ENCODE measurements at places on chromosomes 12 and 14.

GRCh38 chr12:110223777-110224378 is 57.2 kb upstream of the ATP2A2 start:
- DNase-seq: no peak

DNA sequence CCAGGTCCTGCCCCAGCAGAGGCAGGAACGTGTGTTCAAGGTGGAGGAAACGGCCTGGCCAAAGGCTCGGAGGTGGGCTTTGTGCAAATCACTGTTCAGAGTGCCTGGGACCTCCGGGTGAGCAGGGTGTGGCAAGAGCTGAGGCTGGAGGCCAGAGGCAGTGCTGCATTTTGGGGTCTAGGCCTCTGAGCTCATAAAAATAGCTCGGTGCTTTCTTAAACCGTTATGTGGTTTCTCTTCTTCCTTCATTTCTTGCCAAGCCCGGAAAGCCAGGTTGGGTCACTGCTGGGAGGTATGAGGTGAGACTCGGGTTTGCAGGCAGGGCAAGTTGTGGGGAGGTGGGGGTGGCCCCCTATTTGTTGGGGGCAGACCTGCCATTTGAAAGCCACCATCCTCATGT is 178.8 kb upstream of the MYL2 start:
- no peak for DNase-seq

- DNase-seq: no peak
Measured at GRCh38 chr14:93847473-93847872, 59.2 kb upstream of the PRIMA1 start.

DNA sequence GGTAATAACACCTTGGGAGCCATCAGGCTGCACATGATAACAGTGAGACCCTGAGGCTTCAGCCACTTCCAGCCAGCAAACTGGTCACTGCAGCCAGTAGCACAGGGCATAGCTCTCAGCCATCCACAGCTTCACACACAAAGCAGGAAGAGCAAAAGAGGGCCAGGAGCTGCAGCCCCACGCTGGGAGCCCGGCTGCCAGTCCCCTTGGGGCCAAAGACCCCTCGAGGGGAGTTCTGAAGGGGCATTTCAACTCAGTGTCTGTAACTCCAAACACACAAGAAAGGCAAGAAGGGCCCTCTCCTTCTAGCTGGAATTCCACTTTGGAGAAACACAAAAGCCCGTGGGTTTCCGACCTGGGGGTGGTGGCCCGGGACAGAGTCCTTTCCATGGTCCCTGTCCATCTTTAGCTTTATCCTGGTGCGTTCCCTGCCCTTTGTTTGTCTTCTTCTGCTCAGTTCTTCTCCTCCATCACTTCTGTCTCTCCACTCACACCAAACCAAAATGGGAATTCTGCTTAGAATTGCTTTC is 151.8 kb upstream of the FKBP4 start:
- no peak for DNase-seq

GRCh38 chr14:102046337-102047278 is 40.2 kb downstream of the HSP90AA1 start:
- DNase-seq: peak; percentile 75

GRCh38 chr12:49675137-49675536 is 32.1 kb downstream of the FMNL3 start:
- DNase-seq: no peak

DNA sequence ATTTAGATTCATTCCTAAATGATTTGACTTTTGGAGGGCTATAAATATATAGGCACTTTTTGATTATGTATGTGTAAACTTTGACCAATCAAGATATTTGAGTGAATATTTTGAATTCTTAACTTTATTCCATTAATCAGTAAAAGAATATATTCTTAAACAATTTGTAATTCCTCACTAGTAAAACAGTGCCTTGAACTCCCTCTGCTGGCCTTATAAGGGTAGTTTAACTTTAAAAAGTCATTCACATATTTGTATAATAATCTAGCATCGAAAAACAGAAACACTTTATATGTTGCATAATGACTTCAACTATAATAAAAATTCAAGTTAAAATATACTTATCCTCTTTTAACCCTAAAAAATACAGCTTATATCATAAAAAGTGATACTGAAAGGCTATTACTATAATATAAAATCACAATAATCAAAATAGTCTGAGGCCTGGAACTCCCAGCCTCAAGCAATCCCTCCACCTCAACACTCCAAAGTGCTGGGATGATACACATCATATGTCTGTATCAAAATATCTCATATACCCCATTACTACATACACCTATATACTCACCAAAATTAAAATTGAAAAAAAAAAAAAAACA is 31.2 kb downstream of the CCDC59 start:
- no peak for DNase-seq

GRCh38 chr12:18926188-18926587 is 188.3 kb downstream of the CAPZA3 start:
- no peak for DNase-seq

GRCh38 chr12:1842905-1843640 is 22.7 kb downstream of the LRTM2 start:
- no peak for DNase-seq

DNA sequence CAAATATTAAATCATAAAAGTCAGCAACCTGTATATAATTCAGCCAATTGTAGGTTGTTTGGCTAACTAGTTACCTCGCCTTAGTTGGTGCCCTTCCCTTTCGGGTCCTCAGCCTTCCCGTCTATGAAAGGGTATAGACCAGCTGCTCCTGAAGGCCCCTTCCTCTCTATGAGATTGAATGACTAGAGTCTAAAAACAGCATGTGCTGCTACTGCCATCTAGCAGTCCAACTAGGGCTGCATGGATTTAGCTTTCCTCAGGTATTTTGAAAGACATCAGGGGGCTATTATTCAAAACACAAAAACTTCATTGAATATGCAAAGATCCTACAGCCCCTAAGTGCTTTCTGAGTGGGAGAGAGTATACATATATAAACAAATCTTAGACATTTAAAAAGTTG is 37.0 kb upstream of the TMEM263 start:
- DNase-seq: no peak

DNA sequence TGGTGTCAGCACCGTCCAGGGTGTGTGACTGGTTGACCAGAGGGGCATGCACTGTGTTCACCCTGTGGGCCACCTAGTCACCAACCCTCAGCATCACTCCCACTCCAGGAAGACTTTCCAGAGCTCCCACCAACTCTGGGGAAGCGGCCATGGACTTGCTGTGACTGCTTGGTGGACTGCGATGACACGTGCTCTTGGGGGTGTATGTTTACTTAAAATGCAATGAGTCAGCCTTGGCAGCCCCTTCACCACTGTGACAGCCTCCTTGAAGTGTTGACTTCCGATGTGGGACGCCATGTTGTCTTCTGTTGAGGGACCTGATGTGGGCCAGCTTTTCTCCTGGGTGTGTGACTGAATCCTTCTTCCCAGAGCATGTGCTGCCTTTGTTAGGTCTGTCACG is 151.1 kb upstream of the RTL1 start:
- DNase-seq: no peak

- no peak for DNase-seq
Measured at GRCh38 chr12:1277905-1278304, 286.9 kb downstream of the ERC1 start.

GRCh38 chr14:58249611-58250010 is 5.0 kb downstream of the PSMA3 start:
- no peak for DNase-seq

All from hematopoietic multipotent progenitor cell treated with erythropoietin and hydrocortisone succinate and interleukin-3 and kit ligand, for 17 days (in vitro differentiated cells).